ENCODE measurements at places on chromosomes 6 and 20.

- DNase-seq: no peak
Observed at GRCh38 chr20:5401277-5401875, 84.6 kb upstream of the PROKR2 start.

DNA sequence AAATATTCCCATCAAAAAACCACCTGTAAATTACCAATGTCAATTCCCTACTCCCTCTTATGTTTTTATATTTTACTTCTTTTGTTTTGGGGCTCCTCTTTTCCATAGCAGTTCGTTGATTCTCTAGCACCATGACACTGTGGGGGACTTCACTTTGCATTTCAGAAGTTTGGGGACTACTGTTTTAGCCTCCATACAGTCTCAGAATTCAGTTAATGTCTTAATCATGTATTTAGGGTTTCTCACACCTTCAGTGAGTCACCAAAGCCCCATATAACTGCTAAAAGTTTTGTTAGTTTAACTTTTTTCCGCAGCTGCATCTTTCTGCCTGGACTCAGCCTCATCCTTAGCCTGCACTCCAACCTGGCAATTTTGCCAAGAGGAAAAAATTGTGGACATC lies 20.7 kb upstream of the AIG1 start:
- DNase-seq: no peak

GRCh38 chr6:138434925-138435324 lies 30.9 kb downstream of the HEBP2 start:
- no peak for DNase-seq

GRCh38 chr20:63073738-63074065 lies 66.9 kb upstream of the BHLHE23 start:
- no peak for DNase-seq

DNA sequence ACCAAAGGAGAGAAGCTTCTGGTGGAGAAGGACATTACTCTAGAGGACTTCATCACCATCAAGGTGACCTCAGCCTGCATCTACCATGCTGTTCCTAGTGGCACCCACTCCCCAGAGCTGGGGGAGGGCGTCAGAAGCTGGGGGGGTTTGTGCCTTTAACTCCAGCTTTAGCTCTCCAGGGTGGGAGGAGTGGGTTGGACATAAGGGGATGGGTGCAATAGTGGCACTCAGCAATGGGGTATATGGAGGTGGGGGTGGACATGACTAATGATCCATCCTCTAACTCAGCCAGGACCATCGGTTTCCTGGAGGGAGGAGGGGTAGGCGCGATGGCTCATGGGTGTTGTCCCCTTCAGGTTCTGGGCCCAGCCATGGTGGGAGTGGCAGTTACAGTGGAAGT lies 40.1 kb downstream of the SNRPB start:
- no peak for DNase-seq

GRCh38 chr6:48610846-48611245 lies 499.8 kb upstream of the PTCHD4 start:
- no peak for DNase-seq

DNA sequence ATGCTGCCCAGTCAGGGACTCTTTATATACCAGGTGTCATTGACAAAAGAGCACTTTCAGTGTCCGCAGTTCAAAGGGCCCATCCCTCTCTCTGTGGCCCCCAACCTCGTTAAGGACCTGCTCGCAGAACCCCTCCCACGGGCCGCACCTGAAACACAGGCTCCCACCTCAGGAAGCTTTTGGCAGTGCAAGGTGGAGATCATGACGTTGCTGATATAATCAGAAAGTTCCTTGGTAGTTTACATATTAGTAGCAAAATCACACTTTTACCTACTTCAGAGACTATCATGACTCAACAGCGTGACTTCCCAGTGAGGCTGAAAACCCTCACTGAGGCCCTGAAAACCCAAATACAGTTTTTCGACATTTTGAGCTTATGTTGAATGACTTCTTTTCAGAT lies 4.1 kb downstream of the TTLL2 start:
- no peak for DNase-seq

GRCh38 chr6:251920-252319 lies 40.4 kb upstream of the DUSP22 start:
- DNase-seq: no peak

DNA sequence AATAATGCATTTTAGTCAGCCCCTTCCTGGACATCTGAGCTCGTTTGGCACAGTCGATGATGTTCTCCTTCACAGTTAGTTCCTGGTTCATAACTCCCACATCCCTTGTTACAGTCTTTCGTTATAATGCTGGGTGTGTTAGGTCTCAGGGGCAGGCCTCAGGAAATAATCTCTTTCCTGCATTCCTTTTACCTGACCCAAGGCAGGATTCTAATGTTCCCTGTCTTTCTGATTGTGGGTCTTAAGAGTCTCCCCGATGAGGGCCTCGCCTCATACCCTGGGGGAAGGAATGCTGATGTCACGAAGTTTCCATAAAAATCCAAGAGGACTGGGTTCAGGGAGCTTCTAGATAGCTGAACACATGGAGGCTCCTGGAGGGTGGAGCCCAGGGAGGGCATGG lies 104.0 kb upstream of the CARMIL1 start:
- DNase-seq: no peak

DNA sequence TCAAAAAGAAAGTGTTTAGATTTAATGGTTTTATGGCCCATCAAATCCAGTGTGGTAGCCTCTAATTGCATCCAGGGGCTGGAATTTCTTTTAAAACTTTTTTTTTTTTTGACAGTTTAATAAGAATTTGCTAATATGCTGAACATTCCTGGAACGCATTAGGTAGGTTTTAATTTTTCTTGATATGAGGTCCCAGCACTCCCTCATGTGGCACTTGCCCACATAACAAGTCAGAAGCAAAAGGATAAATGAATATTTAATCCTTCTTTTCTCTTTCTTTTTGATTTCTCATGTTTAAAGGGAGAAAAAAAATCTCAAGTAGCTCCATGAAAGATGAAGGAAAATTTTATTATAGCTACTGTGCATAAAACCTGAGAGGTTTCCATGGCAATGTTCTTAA lies 13.5 kb downstream of the HAO1 start:
- no peak for DNase-seq

DNA sequence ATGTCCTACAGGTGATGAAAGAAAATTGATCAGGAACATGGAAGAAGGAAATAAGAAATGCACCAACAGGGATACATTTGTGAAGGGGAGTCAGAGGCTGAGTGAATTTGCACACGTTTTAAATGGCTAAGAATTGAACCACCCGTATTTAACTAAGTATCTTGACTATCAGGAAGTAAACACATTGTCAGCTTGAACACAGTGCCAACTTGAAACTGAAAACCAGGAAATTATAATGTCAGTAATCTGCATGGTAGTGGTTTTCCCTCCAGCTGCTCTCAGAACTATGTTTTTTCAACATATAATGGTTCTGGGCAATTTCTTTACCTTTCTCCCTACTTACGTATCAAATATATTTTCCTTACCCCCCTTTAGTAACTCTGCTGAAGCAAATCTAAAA lies 366.5 kb upstream of the POU3F2 start:
- DNase-seq: no peak

DNA sequence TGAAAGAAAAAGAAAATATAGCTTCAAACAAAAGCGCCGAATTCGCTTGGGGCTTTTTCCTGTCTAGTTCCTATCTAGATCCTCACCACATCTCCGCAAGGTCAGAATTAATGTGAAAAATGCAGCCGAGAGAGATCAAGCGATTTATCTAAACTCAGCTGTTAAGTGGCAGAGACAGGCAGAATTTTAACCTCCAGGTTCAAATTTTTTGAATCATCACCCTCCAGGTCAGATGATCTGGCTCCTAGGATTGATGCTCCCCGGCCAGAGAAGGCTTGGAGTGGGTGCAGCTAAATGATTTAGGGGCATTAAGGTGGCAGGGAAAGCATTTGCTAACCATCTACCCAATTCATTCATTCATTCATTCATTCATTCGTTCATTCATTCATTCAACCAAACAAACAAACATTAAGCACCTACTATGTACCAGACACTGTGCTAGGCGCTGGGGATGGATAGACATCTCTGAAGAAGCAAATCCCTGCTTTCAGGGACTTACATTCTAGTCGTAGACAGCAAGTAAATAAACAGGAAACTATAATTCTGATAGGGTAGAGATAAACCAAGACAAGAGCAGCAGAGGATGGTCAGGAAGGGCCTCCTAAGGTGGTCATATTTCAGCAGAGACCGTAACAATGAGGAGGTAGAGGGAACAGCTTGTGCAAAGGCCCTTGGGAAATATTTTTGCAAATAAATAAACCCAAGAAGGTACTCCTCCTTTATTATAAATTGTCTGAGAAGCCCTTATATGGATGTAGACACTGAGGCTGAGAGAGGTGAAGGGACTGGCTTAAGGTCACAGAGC lies 672 bp upstream of the UBE2V1 start:
- no peak for DNase-seq

GRCh38 chr6:15413466-15414234 lies 167.8 kb downstream of the JARID2 start:
- DNase-seq: no peak

GRCh38 chr6:143971482-143972205 lies 36.4 kb downstream of the PLAGL1 start:
- no peak for DNase-seq

DNA sequence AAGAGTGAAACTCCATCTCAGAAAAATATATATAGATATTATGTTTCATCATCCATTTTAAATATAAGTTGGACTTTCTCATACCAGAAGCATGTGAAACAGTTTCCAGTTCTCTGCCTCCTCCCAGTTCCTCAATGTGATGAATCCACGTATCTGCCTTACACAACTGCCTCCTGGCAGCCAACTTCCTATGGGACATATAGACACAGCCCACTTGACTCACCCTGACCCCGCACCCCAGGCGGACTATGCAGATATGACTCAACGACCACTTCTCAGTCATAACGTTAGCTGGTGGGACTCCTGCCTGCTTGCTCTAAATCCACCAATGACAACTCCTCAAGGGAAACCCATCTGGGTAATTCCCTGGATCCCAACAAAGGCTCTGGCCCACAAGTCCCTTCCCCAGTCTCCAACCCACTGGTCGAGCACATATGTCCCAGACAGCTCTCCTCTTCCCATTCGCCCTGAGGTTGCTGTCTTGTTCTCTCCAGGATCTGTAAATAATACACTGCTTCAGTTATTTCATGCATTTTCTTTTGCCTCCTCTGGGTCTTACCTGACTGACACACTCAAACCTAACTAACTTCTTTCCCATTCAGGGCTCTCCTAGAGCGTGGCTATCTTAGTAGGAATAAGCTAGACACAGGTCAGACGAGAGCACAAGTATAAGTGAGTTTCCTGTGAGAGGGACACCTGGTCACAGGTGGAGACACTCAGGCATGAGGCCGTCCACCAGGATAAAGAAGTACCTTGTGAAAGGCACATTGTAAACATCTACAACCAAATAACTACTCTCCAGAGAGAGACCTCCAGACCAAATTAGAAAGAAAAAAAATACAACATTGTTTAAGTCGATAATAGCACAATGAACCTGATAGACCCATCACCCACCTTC lies 548.5 kb downstream of the CD83 start:
- peak; percentile 39 for DNase-seq

DNA sequence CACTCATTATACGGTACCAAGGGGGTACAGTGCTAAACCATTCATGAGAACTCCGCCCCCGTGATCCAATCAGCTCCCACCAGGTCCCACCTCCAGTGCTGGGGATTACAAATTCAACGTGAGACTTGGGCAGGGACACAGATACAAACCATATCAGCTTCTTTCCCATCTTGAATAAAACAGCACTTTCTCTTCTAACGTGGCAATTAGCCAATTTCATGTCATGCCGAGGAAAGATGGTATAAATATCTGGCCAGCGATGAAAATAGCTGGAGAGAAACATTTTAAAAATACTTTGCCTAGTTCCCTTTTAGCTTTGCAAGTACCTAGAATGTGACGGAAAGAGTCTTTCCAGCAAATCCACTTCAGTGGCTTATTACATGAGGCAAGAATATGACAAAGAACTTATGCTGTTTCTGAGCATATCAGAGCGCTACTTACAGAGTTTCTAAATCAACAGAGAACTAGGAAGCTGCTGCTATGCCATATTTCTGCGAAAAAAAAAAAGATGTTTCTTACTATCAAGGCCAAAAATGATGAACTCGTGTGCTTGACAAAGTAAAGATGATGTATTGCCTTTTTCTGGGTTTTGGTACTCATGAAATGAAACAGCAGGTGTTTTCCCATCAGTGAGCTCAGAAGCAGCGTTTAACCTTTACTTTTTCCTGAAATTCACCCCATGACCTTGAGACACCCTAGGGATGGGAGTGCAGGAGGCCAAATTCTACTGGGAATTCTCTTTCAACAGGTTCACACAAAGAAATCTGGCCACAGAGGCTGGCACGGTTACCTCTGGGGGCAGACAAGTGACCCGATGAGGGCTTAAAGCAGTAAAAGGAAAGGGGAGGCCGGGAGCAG lies 37.9 kb downstream of the AGPAT4 start:
- no peak for DNase-seq

DNA sequence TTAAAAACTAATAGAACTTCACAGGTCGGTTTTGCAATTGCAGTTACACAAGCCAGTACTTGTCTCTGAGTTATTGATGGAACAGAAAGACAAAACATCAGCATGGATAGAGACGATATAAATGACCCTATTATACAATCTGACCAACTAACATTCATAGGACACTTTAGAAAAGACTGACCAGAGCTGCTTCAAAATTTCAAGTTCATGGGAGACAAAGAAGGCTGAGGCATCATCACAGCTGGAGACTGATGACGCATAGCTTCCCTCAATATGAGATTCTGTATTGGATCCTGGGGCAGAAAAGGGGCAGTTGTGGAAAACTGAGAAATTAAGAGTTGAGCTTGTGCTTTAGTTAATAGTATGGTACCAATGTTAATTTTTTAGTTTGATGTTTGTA lies 174.0 kb downstream of the THBS2 start:
- no peak for DNase-seq

DNA sequence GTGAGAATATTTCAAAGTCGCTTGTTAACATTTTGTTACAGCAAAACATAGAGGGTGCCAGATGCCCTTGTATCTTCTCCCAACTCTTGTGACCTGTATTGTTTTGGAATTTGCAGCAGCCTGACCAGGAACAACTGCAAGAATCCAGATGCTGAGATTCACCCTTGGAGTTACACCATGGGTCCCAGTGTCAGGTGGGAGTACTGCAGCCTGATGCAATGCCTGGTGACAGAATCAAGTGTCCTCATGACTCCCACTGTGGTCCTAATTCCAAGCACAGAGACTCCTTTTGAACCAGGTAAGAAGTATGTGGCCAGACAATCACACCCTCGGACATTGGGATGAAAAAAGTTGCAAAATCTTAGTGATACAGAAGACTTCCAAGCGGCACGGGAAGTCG lies 79.6 kb upstream of the MAP3K4 start:
- no peak for DNase-seq

DNA sequence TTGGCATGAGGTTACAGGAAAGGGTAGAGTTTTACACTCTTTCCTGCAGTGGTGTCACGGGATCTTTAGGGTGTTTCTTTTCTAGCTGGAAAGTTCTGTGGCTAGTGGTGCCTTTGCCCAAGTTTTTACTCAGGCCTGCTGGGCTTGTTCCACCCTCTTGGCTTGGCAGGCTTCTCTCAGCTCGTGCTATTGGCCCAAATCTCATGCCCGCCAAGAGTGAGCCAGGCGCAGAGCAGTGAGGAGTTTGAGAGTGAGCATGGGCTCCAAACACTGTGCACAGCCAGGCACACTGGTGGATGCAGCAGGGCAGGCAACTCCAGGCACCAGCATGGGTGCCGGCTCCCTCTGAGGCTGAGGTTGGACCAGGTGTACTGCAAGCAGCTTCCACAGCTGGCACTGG lies 206.5 kb downstream of the SAMD5 start:
- DNase-seq: no peak
